Effector memory CD8-positive, alpha-beta T cell (primary cell): ENCODE measurements at places on chromosomes 2 and 18.

DNA sequence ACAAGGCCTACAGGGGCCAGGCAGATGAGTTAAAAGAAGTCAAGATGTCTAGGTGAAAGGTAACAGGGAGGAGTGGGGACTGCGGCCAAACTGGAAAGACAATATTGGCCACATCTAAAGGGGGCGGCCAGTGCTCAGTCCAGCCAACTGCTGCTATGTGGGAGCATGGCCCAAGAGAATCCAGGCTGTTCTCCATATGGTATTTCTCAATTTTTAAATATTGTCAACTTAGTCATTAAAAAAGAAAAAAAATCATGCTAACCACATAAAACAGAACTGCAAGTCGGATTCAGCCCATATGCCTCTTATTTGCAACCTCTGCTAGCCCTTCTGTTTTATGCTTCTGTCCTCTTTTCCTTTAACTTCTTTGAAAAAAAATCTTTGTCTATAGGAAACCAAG lies 14.8 kb downstream of the TRABD2A start:
- no peak for DNase-seq

DNA sequence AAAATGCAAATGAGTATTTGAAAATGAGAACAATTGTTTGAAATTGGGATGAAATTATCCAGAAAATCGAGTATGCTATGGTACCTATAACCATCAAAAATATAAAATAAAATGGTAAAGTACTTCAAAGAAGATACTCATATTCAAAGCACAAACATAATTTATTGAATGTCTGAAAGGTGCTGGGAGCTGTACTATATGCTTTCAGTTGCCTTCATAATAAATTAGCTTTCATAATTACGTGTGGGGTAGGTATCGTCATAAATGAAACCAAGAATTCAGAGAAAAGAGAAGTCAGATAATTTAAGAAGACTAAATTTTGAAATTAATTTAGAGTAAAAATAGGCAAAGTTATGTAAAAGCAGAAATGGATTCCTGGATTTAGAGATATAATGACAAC lies 721.9 kb upstream of the ACVR2A start:
- DNase-seq: no peak

GRCh38 chr2:46010925-46011490 lies 286.2 kb upstream of the EPAS1 start:
- DNase-seq: no peak

GRCh38 chr2:148965623-148966437 lies 72.7 kb upstream of the LYPD6B start:
- DNase-seq: no peak

GRCh38 chr2:206001912-206002311 lies 84.1 kb downstream of the INO80D start:
- no peak for DNase-seq

GRCh38 chr2:39602616-39603015 lies 63.1 kb upstream of the TMEM178A start:
- no peak for DNase-seq

DNA sequence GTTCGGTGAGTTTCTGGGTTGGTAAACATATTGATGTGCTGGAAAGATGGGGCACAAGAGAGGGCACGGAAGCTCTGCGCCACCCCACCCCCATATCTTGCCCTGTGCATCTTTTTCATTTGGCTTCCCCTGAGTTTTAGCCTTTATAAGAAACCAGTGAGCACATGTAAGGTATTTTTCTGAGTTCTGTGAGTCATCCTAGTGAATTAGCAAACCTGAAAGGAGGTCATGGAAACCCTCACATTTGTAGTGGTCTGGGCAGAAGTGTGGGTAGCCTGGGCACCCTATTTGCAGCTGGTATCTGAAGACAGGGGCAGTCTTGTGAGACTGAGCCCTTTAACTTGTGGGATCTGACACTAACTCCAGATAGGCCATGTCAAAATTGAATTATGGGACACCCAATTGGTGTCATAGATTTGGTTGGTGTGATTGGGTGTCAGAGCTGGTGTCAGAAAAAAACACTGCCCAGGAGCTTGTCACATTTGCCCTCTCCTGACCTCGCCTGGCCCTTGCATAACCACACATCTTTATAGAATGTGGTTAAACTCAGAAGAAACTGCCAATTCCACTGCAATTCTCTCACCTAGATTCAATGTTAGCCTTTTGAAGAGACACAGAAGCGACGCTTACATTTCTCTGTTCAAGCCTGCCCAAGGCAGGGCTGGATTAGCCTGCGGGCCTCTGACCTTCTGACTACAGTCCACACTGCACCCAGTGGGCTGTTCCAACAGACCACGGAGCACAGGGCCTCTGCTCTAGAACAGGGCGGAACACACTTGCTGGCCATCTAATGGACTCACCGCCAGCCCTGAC lies 12.0 kb upstream of the GALM start:
- DNase-seq: peak; percentile 42

GRCh38 chr2:172848519-172848918 lies 112.9 kb downstream of the RAPGEF4 start:
- DNase-seq: no peak

DNA sequence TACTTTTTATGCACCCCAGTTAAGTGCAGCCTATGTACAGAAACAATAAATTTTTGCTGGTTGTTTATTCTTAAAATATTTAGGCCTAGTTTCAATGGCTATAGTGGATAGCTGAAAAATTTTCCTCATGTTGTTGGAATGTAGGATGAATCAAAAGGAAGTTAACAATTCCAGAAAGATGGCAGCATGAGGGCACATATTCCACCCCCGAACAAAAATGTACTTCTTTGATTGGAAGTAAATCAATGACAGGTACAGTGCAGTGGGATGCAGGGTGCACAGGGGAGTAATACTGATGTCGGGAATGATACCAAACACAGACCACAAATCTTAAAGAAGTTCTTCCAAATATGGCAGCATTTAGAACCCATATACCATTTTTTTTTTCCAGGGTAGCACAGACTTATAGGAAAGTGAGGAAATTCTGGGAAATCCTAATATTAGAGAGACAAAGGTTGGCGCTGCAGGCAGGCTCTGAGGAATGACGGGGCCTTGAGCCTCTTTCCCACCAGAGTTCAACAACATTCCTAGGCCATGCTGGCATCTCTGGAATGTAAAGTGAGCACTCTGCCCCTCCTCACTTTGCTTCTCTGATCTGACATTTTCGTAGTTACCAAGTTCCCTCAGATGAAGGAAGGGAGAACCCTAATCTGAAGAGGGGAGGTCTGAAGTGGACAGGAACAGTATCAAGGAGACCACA lies 36.6 kb upstream of the IKZF2 start:
- DNase-seq: no peak

- no peak for DNase-seq
Measured at GRCh38 chr18:58449464-58449863, 179.4 kb downstream of the ALPK2 start.

GRCh38 chr2:238904177-238904576 lies 56.3 kb downstream of the TWIST2 start:
- no peak for DNase-seq

DNA sequence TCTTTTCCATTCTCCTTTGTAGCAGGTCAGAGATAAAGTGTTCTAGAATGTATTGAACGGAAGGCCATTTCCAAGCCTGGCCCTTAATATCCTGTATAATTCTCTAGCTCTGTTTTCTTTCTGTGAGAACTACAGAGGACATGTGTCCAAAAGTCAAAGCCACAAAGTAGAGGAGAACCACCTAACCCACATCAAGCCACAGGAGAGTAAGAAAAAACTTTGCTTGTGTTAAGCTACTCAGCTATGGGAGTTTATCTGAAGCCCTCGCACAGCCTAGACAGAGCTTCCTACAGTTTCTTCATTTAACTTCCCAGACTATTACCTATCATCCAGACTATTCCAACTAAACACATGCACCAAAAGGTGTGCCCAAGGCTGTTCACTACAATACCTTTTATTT lies 22.0 kb downstream of the ADAM17 start:
- DNase-seq: no peak

- no peak for DNase-seq
Measured at GRCh38 chr2:143617803-143618415, 488.7 kb downstream of the ARHGAP15 start.

- DNase-seq: no peak
Measured at GRCh38 chr18:75554644-75555185, 127.2 kb upstream of the SMIM21 start.

DNA sequence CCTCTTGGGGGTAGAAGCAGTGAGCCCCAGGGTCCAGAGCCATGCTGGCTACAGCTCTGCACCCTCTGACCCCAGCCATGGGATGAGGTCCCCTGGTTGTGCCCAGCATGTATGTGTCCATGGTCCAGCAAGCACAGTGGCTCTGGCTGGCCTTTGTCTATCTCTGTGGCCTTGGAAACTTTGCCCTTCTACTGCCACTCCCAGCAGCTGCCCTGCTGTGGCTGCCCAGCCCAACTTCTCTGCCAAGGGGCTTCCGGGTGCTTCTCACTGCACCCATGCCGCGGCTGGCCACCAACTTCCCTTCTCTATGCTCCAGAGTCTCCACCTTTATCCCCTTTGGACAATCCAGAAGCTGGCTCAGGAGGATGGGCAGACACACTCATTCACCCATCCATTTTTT lies 18.8 kb downstream of the TMEM185B start:
- DNase-seq: no peak

DNA sequence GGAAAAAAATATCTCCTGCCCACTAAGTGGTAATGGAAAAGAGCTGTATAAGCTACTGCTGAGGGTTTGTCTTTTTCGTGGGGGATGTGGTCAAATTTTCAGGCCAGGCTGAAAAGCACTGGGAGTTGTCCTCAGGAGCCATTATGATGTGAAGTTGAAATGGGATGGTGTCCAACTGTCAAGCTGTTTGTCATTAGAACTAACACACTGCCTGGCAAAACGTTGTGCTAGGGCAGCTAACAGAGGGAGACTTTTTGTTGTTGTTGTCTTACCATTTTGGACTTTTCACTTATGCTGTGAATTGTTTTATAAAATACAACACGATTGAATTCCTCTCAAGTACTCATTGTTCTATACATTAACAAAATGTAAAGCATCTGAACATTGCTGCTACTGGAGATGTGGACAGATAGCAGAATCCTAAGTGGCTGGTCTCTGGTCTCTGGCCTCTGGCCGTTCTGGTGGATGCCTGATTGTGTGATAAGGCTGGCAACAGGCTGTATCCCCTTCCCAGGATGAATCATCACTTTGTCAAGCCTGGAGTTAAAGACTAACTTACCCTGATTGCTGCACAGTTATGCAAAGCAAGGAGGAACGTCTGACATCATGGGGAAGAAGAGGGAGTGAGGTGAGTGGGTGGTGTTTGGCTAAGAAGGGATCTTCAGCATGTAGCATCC lies 2.3 kb downstream of the MYO1B start:
- no peak for DNase-seq

GRCh38 chr2:230312638-230313037 lies 14.4 kb upstream of the SP140L start:
- no peak for DNase-seq

- DNase-seq: no peak
Measured at GRCh38 chr18:5142859-5143258, 54.2 kb downstream of the AKAIN1 start.

GRCh38 chr18:55419132-55419946 lies 168.7 kb downstream of the TCF4 start:
- no peak for DNase-seq

GRCh38 chr2:70985956-70986355 lies 7.5 kb downstream of the ANKRD53 start:
- no peak for DNase-seq

DNA sequence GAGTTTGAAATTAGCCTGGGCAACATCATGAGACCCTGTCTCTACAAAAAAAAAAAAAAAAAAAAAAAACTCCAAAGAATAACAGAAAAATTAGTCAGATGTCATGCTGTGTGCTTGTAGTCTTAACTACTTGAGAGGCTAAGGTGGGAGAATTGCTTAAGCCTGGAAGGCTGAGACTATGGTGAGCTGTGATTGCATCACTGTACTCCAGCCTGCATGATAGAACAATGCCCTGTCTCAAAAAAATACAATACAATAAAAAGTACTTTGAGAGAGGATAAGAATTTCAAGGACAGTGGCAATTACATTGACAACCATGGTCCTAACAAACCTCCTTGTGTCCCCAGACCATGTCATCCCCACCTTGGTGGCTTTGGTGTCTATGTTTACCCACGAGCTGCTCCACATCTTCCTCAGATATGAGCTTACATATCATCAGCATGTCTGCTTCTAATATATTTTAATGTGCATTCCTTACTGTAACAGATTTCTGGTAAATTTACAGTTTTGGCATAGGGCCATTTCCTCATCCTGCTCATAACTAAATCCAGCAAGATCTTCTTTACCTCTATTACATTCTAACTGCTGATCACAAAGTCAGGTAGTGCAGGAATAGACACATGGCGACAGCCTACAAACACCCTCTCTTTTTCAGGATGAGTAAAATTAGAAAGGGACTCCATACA lies 437.7 kb upstream of the HNRNPA3 start:
- no peak for DNase-seq

GRCh38 chr2:17506736-17507616 lies 11.3 kb downstream of the RAD51AP2 start:
- DNase-seq: no peak

- DNase-seq: no peak
Measured at GRCh38 chr18:44955825-44956224, 275.1 kb downstream of the SETBP1 start.
